OCI-LY7 (cell line): ENCODE measurements at places on chromosomes 6 and 20. TPM values are rescaled to one million over a fixed set of nuclear protein-coding genes. Genes with fewer than 3 reads are reported as not detected.

GRCh38 chr6:42758756-42759430 is 13.0 kb upstream of the TBCC start:
- DNase-seq = no peak

- DNase-seq = no peak
Observed at GRCh38 chr6:37190159-37190535, 20.2 kb downstream of the PIM1 start.

GRCh38 chr20:20203784-20204183 is 151.5 kb downstream of the CFAP61 start:
- DNase-seq = no peak

- DNase-seq = no peak
Observed at GRCh38 chr20:41587956-41588355, 30.2 kb downstream of the CHD6 start.

DNA sequence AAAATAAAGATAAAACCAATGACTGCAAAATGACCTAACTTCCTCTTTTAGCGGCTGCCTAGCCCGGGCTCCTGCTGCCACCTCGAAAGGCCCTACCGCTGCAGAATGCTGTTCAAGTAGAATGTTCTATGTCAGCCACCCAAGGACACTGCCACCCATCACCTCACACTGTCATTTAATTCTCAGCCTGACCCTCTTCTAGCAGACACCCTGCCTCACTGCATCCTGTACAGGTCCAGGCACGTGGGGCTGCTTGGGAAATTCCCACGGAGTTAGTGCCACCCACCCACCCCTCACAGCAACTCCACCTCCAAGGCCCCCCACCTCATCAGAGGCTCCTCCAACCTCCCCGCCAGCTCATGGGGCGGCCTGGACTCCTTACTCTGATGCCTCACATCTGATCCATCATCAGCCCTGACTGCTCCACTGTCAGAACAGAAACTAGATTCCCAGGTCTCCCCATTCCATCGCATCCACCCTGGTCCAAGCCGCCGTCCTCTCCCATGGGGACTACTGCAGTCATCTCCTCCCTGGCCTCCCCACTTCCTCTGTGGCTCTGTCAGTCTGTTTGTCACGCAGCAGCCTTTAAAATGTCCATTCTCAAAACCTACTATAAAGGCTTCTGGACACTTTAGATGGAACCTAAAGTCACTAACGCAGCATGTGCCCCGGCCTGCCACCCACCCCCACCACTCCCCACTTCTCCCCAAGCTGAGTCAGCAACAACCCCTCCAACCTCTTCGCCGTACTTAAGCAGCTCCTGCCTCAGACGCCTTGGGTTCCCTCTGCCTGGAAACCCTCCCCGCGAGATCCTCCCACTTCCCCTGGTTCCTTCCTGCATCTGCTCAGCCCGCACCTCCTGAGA is 17.0 kb downstream of the NFATC2 start:
- DNase-seq = peak; percentile 43

DNA sequence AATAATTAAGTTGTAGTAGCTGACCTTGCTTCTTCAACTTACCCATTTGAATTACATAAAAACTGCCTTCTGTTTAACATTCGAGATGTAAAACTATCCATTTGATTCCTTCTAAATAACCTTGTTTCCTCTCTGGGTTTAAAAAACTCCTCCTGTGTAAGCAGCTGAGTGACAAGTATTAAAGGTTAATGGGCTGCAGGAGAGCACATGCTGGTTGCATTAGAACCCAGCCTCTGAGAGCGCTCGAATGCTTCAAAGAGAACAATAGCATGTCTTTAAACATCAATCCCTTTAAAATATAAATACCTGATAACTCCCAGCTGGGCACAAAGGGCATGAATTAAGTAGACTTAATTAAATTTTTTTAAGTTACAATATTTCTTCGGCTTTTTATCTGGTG is 215.8 kb downstream of the EYA4 start:
- DNase-seq = no peak

GRCh38 chr6:107812234-107812769 is 11.8 kb downstream of the SCML4 start:
- DNase-seq = no peak

DNA sequence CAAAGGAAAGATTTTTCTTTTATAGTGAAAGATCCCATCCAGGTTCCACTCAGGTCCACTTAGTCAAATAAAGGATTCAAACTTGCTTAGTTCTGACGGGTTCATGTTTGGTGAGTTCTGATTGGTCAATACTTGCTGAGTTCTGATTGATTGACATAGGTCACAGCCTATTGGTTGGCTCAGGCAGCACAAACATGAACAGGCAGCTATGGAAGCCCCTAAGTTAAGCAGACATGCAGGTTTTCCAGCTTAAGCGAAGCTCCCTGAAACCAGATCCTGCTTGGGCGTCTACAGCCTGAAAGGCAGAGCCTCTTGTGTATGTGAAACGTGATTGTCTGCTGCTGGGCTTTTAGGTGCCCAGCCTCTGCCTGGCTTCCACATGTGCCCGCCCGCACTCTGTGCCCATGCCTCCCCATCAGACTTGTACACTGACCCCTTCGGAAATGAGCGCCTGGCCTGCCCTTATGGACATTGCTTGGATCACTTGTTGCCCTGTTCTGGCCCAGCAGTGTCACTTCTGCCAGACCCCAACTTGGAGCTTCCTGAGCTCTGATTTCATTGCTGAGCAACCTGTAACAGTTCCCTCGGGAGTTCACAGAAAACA is 45.4 kb upstream of the ECI2 start:
- peak; percentile 44 for DNase-seq

- DNase-seq = no peak
Observed at GRCh38 chr20:52569201-52569600, 377.6 kb upstream of the ZFP64 start.

SEL1L2 gene
- total RNA-seq = not detected in 2 replicates

EGFL8 gene
- total RNA-seq = 21.6 and 23.0 TPM in 2 replicates

FABP7 gene
- not detected in 2 replicates for total RNA-seq
